ENCODE measurements at places on chromosomes 11 and 22.

DNA sequence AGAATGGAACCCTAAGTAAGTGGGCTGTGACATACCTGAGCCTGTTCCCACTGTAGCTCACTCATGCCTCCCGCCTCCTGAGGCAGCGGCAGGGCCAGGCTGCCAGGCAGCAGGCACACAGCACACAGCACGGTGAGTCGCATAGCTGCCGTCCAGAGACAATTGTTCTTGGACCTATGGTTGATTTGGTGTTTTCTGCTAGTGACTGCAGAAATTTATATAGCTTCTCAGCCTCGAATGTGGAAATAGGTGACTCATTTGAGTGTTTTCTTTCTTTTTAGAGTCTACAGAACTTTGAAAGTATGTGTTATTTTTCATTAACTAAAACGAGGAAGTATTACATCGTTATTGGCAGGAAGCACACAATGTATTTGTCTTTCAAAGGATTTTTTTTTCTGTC is at the start of gene MMP7:
Gene MMP7, minus strand, starts transcription at position 190 of the 400 bp plus-strand sequence. Its CDS starts 47 bp downstream, at position 143.
- no peak for DNase-seq

GRCh38 chr11:116073854-116074837 is 569.9 kb upstream of the CADM1 start:
- DNase-seq = no peak

DNA sequence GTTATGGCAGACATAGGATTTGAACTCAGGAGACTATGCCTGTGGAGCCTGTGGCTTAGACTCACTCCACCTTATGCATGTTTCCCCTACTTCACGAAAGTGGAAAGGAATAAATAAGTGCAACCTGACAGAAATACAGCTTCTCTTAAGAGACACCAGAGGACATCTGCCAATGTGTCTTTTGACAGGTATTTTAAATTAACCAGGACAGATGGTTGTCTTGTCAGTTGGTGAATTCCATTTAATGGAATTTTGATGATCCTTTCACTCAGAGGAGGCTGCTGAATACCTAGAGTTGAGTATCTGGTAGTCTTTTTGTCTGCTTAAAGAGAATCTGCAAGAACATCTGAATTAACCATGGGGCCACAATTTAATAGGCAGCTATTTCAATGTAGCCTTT is 46.1 kb downstream of the NELL1 start:
- DNase-seq = no peak

- DNase-seq = no peak
These were observed 34.5 kb downstream of the SFI1 start for GRCh38 chr22:31530823-31531195.

DNA sequence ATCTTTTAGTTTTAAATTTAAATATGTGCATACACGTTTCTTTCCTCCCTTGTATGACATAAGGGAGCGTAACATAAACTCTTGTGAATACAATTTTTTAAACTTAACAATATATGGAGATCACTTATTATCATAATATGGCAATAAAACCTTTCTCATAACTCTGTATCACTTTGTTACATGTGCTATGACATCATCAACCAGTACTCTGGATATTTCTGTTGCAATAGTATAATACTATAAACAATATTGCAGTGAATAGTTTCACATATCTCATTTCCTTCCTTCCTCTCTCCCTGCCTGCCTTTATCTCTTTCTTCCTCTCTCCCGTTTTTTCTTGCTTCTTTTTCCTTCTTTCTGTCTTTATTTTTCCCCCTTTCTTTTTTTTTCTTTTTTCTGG is 1278.0 kb upstream of the CNTN5 start:
- no peak for DNase-seq

GRCh38 chr11:84594602-84595001 is 1032.5 kb downstream of the DLG2 start:
- DNase-seq = no peak

DNA sequence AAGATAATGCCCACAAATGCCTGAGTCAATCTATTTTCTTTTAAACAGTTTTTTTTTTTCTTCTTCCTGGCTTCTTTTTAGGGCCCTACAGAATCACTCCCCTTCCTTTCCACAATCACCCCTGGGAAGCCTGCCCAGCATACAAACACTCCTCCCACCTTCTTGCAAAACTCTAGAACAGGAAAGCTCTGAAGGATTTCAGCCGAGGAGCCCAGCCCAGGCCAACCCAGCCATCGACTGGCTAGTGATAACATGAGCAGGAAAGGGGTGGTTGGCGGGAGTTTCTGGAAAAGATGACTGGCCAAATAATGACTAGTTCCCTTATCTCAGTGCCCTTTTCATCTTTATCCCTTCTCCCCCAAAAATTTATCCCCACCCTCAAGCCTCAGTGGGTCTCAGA is 68.2 kb downstream of the USP35 start:
- DNase-seq = no peak

DNA sequence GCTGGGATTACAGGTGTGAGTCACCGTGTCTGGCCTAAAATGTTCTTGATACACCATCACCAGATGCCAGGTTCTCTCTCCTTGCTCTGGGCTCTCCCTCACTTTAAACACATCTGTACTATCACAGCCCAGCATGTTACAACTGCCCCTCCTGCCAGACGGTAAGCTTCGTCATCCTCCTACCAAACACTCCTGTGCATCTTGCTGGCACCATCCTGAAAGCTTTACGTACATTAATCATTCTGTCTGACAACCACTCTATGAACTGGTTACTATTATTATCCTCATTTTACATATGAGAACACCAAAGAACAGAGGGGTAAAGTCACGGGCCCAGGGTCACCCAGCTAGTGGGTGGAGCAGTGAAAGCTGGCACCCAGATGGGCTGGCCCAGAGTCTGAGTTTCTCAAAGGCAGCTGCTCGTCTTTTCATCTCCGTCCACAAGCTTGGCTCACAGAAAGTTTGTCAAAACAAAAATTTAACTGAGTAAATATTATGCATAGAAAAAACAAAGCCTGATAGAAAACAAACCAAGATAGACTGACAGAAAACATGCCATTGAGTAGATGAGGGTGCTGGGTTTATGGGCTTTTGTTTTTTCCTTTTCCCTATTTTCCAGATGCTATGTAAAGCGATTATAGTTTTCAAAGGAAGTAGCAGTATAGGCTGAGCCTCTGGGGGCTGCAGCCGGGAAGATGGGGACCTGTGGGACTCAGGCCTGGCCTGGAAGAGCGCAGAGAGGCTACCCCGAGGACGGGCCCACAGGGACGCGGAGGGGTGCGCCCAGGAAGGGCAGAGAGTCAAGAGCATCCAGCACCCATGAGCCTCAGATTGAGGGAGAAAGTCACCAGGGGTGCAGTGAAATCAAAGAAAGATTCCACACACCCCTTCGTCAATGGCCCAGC is 9.5 kb downstream of the PLA2G6 start:
- no peak for DNase-seq

DNA sequence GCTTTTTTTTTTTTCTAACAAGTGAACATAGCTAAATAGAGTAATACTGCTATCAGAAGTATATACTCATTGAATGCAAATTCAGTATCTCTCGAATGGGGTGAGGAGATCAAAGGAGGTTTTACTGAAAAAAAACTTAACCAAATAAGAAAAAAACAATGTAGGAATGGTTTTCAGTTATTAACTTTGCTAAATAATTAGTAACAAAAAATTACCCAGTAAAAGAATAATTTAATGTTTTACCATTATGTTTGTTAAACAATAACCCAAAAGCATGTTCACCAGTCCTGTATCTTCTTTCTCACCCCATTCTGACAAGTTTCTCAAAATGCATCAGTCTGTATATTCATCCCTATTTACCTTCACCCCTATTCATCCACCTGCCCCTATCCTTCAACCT is 22.6 kb upstream of the CTSC start:
- no peak for DNase-seq

DNA sequence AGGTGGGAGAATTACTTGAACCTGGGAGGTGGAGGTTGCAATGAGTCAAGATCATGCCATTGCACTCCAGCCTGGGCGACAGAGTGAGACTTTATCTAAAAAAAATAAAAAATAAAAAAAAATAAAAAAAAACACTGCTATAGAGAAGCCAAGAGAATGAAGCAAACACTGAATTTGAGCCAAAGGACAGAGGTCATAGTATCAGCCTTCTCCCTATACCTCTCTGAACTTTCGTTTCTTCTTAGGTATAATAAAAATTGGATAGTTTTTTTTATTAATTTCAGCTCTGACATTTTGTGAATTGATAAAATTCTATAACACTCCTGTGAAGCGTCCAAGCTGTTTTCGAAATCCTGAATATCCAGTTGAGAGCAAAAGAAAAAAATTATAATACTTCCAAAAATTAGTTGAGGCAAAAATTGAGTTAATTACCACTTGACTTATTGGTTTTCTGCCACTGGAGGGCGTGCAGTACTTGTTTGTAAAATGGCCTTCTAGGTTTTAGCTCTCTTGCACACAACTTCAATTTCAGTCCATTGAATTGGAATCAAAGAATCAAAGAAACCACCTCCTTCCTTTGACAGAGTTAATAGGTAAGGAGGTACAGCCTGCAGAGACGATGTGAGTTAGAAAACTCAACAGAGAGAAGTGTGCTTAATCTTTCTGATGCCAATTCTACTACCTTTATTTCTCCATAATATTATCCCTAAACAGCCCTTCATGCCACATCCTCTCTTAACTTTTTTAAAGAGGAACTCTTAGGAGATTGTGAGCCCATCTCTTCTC is 143.2 kb downstream of the BBOX1 start:
- no peak for DNase-seq

DNA sequence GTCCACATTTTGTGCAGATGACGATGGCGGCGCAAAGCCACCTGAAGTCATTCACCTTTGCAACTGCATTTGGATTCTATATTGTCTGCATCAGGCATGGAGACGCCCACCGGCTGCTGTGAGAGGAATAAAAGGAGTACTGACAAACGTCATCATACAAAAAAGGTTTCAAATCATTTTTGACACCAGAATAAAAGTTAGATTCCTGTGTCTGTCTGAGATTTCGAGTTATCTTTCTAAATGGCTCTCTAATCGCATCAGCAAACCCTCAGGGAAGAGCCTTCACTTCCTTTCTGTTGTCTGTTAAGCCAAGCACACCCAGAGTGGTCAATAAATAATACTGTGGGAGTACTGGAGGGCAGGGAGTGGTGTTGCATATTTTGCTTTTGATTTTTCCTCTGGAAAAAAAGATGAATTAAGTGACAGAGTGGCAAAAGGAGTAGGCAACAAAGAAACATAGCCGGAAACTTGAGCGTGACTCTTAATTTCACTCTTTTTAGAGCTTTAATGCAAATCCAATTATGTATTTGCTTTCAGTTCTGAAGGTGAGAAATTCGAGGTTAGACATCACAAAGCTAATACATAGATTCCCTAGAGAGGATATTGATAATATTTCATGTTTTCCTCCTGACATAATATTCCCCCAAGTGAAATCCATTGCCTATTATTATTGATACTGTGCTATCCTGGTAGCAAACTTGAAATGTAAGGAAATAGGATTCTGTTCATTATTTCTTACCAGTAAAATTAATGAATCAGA is 150.8 kb upstream of the MTMR2 start:
- no peak for DNase-seq

DNA sequence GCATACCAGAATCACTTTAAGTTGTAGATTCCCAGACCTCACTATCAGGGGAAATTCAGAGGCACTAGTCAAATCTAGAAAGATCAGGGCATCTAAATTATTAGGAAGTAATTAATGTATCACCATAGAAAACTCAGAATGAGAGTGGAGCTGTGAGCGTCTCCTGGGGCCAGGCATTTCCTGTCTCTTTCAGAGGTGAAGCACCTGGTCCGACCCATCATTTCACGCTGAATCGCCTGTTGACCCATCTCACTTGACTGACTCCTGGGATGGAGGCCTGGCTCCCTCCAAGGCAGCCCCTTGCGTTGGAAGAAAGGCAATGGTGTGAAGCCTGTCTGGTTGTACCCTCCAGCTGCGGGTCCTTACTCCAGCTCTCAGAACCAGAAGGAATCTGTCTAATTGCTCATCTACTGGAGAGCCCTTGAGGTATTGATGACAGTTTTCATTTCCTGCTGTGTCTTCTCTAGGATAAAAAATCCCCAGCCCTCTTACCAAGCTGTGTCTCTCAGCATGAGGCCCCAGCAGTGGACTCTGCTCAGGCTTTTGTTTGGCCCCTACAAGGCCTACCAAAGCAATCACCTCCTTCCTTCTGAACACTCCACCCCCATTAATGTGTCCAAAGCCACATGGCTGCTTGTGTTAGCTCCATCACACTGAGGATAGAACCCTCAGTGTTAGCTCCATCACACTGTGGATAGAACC is 93.2 kb upstream of the SYT13 start:
- no peak for DNase-seq

GRCh38 chr11:132999516-132999915 is 532.8 kb downstream of the OPCML start:
- no peak for DNase-seq

DNA sequence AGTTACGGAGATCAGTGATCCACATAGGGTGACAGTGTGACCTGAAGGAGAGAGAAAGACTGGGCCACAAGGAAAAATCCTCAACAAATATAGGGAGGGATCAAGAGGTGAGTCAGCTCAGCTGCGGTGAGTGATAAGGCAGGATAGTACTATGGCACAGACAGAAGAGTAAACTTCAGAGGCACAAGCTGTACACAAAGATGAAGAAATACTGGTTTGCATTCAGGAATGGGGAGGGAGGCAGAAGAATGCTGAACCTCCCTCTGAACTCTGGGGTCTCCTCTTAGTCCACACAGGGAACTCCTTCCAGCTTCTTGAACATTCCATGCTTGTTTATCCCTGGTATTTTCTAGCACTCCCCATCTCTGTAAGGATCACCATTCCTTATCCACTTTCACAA is 162.7 kb downstream of the BARX2 start:
- no peak for DNase-seq

- DNase-seq = no peak
These were observed 67.1 kb downstream of the SNX19 start for GRCh38 chr11:130849215-130849568.

- no peak for DNase-seq
These were observed 108.1 kb downstream of the EFCAB6 start for GRCh38 chr22:43704051-43704450.

GRCh38 chr22:37151401-37151800 is 1.7 kb upstream of the IL2RB start:
- no peak for DNase-seq

DNA sequence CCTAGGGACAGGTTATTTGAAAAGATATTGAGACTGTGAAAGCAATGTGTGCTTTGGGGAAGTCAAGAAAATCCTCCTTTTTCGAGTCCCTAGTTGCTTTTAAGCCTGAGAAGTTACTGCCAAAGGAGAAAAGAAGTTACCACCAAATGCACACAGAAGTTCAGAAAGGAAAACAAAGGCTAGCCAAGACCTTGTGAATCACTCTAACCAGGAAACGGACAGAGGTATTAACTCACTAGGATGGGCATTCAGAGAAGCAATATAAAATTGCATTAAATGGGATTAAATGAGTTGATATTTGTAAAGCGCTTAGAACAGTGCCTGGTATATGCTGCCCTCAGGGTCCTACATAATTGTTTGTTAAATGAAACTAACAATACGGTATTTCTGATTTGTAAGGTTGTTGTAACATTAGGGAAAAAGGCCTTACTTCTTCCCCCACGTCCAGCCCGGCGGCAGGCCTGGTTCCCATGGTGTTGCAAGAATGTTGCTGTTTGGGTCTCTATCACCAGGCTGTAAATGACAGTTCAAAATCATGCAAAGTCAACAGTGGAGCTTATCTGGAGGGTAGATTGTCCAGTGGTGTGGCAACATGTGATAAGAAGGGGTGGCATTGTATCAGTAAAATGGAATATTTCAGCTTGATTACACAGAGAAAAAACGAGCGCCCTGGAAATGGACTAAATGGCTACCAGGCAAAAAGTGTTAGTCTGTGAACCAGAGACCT is 7.1 kb downstream of the TMA7B start:
- no peak for DNase-seq

GRCh38 chr11:92782806-92783205 is 186.6 kb upstream of the MTNR1B start:
- DNase-seq = no peak

GRCh38 chr22:44360668-44361381 is 48.1 kb upstream of the SHISAL1 start:
- no peak for DNase-seq

GRCh38 chr22:36148411-36148810 is 12.1 kb downstream of the APOL3 start:
- no peak for DNase-seq

Measured in stimulated activated CD8-positive, alpha-beta memory T cell treated with anti-CD3 and anti-CD28 coated beads, Interleukin-7, amount 100 ng/mL, for 24 hours (primary cell).